ENCODE measurements at places on chromosomes 5 and 9.

DNA sequence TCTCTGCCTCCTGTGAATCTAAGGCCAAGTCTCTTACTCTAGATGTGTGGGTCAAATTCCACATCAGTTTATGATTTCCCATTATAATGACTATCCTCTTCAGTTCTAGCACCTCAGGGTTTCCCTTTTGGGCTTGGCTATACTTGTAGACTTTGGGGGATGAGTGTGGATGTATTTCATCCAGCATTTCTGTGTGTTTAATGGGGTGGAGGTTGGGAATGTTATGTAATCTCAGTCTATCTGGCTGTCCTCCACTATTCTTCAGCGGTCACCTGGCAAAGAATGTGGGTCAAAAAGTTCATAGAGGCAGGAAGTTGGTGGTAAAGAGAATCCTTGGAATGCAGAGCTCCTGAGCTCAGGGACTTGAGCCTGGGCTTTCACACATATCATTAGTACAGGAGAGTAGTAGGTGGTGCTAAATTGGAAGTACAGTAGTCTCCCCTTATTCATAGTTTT, 64.9 kb downstream of the CFAP95 start:
- DNase-seq: no peak

DNA sequence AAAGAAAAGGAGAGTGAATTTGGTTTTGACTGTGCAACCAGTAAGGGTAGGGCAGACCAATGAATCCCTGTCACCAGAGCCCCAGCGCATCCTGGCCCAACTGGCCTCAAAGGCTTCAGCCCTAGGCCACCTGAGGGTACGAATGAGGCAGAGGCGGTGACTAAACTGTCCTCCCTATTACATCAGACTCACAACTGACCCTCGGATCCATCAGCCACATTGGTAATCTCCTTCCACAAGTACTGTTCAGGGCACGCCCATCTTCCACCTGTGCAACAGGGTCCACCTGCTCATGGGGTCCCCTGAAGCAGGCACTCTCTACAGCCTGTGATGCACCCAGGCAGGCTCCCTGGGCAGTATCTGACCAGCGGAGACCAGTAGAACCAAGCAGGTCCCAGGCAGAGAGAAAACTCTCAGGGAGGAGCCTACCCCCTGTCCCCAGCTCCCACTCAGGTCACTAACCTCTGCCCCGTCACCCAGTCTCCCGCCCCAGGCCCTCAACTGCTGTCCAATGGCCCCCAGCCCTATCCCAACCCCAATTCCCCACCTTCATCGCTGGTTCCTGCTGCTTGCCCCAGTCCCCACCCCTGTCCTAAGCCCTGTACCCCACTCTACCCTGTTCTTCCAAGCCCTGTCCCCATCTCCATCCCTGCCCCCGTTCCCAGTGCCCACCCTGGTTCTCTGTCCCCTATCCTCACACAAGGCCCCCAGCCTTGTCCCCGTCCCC, 904 bp downstream of the EDF1 start:
- DNase-seq: no peak

GRCh38 chr9:105067895-105068580, 140.1 kb upstream of the ABCA1 start:
- DNase-seq: no peak

DNA sequence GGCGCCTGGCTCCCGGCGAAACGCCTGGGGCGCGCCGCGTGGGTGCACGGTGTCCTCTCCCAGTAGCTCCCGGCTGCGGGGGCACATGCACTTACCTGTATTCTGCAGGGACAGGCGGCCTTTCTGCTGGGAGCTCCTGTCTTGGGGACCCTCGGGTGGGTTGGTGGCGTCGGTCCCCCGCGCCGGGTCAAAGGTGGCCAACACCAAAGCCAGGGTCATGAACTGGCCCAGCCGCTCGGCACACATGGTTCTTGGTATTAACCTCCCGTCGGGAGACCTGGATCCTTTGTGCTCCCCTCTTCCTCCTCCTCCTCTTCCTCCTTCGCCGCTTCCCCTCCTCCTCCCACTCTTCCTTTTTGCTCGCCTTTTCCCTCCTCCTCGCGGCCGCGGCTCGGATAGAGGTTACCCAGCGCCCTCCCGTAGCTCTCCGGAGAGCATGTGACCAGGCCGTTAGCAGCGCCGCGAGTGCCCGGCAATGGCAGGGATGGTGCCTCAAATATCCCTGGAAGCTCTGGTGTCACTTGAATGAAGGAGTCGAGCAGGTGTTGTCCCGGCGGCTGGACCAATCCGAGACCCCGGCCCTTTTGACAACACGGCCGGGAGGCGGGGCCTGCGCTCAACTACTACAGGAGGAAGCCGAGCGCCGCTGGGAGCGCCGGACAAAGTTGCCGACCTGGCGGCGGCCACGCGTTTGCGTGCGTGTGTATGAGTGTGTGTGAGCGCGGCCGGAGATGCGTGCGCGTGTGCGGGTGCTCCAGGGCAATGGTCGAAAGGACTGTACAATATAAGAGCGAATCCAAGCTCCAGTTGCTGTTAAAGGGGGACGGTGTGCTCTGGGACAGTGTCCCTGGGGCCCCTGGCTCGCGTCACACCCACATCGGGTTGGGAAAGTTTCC, at the start of gene STC2:
Gene STC2, minus strand, starts transcription at position 467 of the 896 bp plus-strand sequence. Its CDS starts 221 bp downstream, at position 246.
- DNase-seq: no peak

DNA sequence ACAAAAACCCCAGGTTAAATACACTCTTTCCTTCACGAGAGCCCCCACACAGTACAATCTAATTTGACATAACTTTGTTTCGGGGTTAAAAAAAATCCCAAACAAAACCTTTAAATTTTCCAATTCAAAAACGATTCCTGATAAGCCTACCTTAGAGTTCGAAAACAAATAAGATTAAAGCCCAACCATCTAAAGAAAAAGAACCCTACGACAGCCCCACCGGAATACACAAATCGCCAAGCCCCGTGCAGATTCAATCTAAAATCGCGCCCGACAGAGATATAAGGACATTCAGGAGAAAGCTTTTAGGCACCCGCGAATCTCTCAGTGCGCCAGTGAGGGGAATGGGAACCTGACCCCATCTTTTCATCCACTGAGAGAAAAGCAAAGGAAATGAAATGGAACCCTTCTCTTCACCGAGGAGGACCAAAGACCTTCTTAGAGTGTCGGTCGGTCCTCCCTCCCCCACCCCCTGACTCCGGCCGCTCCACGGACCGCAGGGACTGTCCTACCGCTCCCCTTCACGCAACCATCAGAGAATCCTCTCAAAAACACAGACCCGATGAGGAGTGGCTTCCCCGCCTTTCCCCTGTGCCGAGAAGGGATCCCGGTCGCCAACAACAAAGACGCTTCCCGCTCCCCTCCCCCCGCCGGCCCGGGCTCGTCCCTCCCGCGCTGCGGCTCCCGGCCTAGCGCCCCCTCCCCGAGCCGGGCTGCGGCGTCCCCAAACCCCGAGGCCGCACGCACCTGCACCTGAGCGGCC, 925 bp downstream of the ABHD17B start:
- DNase-seq: peak; percentile 41

- no peak for DNase-seq
Observed at GRCh38 chr5:146249801-146250200, 46.4 kb downstream of the RBM27 start.
